ENCODE measurements at places on chromosomes 11 and 22. TPM values are rescaled to one million over a fixed set of nuclear protein-coding genes. Genes with fewer than 3 reads are reported as not detected.

KCNE3 gene
- total RNA-seq, result 15.8 TPM

OR6X1 gene
- not detected for total RNA-seq

GRCh38 chr11:68938088-68938487 lies 34.4 kb downstream of the IGHMBP2 start:
- DNase-seq, result no peak
- H3K4me3 ChIP-seq, result no peak overlapping the region
- H3K36me3 ChIP-seq, result no peaks in the 10 kb centered on the region
- H3K4me1 ChIP-seq, result no peaks in the 10 kb centered on the region
- no peaks in the 10 kb centered on the region for H3K27me3 ChIP-seq
- H3K27ac ChIP-seq, result no peak overlapping the region

- no peaks in the 10 kb centered on the region for H3K36me3 ChIP-seq
- DNase-seq, result no peak
- H3K27ac ChIP-seq, result no peak overlapping the region
- no peaks in the 10 kb centered on the region for H3K27me3 ChIP-seq
Observed at GRCh38 chr11:104892723-104893511, 5.3 kb downstream of the CASP12 start.

GRCh38 chr22:45072322-45072903 lies 62.6 kb upstream of the PHF21B start:
- no peaks in the 10 kb centered on the region for H3K36me3 ChIP-seq
- no peak for DNase-seq
- H3K4me3 ChIP-seq, result no peak overlapping the region

GRCh38 chr11:7381937-7382336 lies 103.4 kb upstream of the OLFML1 start:
- H3K4me3 ChIP-seq, result no peak overlapping the region
- H3K27ac ChIP-seq, result no peak overlapping the region
- H3K36me3 ChIP-seq, result no peaks in the 10 kb centered on the region
- H3K4me1 ChIP-seq, result no peaks in the 10 kb centered on the region

DNA sequence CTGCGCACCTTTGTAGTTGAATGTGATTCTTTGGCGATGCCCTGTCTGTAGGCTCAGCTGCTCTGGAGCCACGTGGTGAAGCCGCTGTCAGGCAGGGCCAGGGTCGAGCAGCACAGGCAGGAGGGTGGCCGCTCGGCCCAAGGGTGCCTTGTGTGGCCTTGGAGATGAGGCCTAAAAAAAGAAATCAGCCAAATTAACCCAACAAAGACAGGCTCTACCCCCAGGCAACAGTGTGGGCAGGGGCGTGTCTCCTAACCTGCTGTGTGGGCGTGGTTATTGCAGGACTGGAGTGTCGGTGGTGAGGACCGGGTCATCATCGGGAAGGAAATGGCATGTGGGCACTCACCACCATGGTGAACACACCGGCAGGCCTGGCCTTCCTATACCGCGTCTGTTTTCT lies 34.3 kb downstream of the CTTN start:
- no peaks in the 10 kb centered on the region for H3K27me3 ChIP-seq
- no peaks in the 10 kb centered on the region for H3K4me1 ChIP-seq
- no peak for DNase-seq
- H3K36me3 ChIP-seq, result peaks cover 14% of the 10 kb centered on the region
- H3K4me3 ChIP-seq, result no peak overlapping the region

- H3K27me3 ChIP-seq, result no peaks in the 10 kb centered on the region
- H3K4me3 ChIP-seq, result peak overlapping the region; percentile 45
- peak overlapping the region; percentile 58 for H3K27ac ChIP-seq
- no peaks in the 10 kb centered on the region for H3K36me3 ChIP-seq
- peak; percentile 89 for DNase-seq
- no peaks in the 10 kb centered on the region for H3K4me1 ChIP-seq
Observed at GRCh38 chr22:20606041-20606783, 98.8 kb downstream of the MED15 start.

DNA sequence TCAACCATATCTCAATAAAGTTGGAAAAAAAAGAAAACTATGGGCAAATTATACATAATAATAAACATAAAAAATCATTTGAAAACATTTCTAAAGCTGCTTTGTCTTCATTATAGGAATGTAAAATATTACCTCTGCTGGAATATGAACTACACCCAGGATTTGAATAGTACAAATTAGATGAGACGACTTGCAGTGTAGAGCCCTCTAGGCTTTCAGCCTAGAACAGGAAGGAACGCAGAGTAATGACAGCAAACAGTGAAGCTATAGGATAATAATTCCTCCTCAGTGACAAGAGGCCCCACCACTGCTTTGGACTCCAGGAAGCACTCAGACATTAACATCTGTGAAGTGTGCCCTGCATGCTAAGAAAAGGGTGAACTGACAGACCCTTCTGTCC lies 7.7 kb downstream of the OR2AG1 start:
- H3K4me1 ChIP-seq, result no peaks in the 10 kb centered on the region
- no peak overlapping the region for H3K27ac ChIP-seq

DNA sequence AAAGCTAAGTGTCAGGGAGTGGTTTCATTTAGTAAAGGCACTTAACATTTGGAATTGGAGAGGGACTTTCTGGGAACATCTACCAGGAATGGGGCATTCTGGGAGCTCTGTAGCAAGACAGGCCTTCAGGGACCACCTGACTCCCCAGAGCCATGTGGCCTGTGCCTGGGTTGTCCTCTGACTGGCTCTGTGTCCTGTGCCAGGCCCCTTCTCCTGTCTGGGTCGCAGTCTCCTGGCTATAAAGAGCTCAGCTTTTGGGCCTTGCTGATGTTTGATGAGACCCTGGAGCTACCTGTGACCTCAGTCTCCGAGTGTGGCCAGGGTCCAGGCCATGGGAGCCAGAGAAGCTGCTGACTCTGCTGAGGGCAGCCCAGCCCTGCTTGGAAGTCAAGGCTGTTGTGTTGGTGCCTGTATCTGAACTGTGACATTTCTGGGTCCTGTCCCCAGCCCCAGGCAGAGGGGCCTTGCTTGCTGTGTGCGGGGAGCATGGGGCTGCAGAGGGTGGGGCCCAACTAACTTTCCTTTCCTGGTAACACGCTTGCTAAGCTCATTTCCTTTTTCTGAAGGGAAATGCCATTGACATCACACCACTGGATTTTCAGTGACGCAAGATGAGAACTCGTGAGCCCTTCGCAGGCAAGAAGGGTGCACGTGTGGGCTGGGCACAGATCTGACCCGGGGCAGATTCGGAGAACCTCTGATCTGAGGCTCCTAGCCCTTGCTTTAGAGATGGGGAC lies 41.3 kb downstream of the LRRC32 start:
- no peak overlapping the region for H3K4me3 ChIP-seq
- peak overlapping the region; percentile 81 for H3K27ac ChIP-seq
- H3K27me3 ChIP-seq, result no peaks in the 10 kb centered on the region
- no peak for DNase-seq
- no peaks in the 10 kb centered on the region for H3K36me3 ChIP-seq

DNA sequence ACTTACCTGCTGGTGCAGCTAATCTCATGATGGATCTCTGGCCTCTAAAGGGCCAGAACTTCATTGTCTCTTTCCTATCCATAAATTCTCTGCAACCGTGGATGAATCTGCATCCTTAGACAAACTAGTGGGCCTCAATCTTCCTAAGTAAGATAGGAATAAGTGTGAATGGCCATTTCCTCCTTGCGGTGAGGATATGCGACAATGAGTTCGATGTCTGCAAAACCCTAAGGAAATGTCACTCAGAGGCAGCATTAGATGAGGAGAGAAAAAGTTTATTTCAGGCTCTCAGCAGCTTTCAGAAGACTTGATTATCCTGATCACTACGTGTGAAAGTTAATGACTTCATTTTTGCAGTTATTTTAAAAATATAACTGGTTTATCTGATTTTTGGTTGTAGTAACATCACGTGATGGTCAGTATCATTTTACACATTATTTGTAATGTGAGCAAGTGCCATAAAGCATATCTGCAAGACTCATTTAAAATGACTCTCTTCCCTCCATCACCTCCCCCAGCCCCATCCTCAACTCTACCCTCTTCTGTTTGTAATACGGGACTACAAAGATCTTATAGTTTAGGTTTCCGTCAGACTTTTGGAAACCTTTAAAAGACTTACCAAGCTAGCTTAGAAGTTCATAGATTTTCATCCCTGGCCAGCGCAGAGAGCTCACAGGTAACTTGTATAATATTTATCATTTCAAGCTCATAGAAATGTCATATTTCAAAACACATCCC lies 10.2 kb downstream of the GRAP2 start:
- no peak overlapping the region for H3K4me3 ChIP-seq
- DNase-seq, result no peak
- no peaks in the 10 kb centered on the region for H3K4me1 ChIP-seq
- H3K27me3 ChIP-seq, result no peaks in the 10 kb centered on the region
- H3K36me3 ChIP-seq, result no peaks in the 10 kb centered on the region
